GM23248 (cell line): ENCODE measurements at places on chromosomes 7 and 10.

DNA sequence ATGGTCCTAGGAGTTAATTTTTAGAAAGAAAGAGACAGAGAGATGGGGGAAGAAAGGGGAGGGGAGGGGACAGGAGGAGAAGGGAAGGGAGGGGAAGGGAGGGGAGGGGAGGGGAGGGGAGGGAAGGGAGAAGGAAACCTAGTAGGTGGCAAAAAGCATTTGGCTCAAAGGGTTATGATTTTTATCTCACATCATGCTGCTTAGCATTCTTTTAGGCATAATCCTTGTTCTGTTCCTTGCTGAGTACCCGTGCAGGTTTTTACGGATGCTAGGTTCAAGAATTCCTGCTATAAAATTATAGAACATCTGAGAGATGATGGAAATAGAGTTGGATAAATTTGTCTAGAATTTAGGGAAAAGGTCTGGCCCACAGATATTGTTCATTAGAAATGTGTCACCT is 132.4 kb upstream of the PRSS1 start:
- no peak for DNase-seq

DNA sequence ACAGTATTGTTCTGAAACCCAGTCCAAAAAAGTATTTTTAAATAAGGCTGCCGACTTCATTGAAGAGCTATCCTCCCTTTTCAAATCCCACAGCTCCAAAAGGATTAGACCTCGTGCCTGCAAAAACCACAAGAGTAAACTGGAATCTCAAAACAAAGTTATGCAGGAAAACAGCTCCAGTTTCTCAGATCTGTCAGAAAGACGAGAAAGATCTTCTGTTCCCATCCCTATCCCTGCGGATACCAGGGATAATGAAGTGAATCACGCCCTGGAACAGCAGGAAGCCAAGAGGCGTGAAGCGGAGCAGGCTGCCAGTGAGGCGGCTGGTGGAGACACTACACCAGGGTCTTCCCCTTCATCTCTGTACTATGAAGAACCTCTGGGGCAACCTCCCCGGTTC is 12.6 kb downstream of the MYPN start:
- no peak for DNase-seq

- no peak for DNase-seq
Observed at GRCh38 chr10:125127110-125127509, 33.3 kb downstream of the CTBP2 start.

GRCh38 chr10:10930979-10931743 is 86.5 kb upstream of the CELF2 start:
- DNase-seq, result no peak

DNA sequence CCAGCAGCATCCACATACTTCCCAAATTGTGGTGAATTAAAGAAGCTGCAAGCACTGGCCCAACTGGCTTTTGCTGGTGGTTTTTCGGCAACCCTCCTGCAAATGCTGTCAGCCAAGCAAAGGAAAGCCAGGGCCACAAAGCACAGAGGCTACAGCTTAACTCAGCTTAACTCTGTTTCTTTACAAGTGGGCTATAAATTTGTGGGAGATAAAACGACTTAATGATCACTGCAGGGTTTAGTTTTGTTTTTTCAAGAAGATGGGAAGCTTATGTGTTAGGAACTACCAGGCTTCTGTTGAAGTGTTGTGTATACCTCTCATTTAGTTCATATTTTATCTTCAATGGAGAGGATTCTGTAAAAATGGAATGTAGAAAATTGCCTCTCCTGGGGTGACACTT is 110.6 kb downstream of the TACC2 start:
- DNase-seq, result no peak

DNA sequence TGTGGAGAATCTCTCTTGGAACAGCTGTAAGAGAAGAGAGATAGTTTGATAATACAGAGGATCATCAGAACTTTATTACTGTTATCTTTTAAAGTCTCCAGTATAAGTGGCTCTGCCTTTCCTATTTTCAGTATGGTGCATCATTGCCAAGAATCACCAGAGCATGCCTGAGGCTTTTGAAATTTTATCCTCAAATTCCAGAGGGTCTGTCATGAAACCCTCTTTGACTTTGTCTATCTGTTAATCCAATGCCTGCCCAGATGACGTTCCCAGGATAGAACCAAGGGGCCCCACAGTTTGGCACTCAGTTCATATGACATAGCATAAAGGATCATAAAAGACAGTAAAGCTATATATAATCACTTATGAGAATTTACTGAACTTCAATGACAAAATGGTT is 35.3 kb upstream of the SEMA3C start:
- DNase-seq, result no peak

GRCh38 chr10:108612485-108612884 is 1310.8 kb downstream of the XPNPEP1 start:
- no peak for DNase-seq

- DNase-seq, result peak; percentile 47
Observed at GRCh38 chr7:100091411-100092181, 2.8 kb downstream of the COPS6 start.

- no peak for DNase-seq
Observed at GRCh38 chr7:101167645-101168411, 2.5 kb upstream of the VGF start.

DNA sequence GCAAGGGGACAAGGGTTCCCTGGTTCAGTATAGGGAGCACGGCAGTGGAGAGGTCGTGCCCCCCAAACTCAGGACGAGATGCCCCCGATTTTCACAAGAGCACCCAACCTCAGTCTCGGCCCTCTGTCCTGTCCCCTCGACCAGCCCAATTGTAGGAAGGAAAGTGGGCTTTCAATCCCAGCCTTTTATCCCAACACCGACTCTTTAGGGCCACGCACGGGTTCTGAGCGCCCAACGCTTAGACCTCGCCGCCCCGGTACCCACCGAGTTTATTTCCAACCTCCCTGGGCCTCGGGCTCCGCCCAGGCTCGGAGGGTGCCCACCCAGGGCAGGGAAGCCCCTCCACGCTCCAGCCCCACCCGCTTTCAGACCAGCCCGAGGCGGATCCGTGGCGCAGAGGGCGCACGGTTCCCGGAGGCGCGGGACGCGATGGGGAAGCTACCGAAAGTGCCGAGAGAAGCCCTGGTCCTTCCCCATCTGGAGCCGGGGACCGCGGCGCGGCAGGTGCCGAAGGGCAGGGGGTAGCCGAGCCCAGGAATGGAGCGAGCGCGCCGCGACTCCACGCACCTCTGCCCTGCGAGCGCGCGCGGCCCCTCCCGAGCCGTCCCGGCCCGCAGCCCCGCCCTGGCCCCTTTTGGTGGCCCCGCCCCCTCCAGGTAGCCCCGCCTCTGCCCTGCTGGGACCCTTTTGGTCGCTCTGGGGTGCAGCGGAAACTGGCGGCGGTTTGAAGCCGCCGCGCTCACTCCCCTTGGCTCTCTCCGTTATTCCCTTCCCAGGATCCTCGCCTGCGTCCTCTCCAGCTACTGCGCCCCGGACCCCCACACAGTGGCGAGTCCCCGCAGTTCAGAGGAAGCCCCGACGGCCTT is 20.4 kb downstream of the GRID2IP start:
- DNase-seq, result no peak

DNA sequence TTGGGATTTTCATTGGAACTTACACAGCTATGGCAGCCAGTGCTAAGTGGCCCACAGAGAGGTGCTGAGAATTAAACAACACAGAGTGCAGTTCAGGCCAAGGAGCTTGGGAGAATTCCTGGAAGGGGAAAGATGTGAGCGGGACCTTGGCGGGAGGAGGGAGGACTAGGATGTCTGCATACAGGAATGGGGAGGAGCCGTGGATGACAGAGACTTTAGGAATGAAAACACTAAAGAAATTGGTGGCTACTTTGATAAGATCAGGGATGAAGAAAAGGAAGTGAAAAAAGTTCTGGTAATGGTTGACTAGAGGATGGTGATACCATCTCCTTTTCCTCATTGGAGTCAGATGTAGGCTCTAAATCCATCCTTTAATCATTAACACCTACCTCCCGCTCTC is 234.2 kb upstream of the FZD8 start:
- DNase-seq, result peak; percentile 59

GRCh38 chr7:1758028-1758858 is 88.2 kb downstream of the ELFN1 start:
- peak; percentile 53 for DNase-seq

- peak; percentile 28 for DNase-seq
Observed at GRCh38 chr7:34928052-34928451, 109.2 kb downstream of the DPY19L1 start.

DNA sequence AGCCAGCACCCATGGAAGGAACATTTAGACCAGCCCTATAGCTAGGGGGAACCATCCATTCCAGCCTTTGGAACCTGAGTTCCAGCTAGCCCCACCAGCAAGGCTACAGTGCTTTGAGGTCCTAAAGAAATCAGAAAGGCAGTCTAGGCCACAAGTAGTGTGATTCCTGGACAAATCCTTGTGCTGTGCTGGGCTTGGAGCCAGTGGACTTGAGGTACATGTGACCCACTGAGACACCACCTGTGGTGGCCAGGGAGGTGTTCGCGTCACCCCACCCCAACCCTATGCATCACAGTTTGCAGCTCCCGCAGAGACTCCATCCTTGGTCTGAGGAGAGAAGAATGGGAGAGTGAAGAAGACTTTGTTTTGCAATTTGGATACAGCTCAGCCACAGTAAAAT is 31.8 kb downstream of the ZNF277 start:
- DNase-seq, result no peak

GRCh38 chr7:45183711-45184210 is 26.2 kb downstream of the RAMP3 start:
- no peak for DNase-seq

DNA sequence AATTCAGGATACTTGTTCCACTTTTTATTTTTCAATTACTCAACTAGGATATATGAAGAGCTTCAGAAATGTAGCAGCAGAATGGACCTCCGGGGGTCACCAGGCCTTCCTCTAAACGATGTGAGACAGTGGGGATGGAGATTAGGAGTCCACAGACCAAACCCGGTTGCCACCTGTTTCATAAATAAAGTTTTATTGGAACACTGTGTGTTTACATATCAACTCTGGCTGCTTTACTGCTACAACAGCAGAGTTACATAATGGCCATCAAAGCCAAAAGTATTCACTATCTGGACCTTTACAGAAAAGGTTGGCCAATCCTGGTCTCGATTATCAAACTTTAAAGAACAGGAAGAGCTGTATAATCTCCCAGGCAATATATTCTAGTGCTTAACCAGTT is 30.8 kb downstream of the RAPGEF5 start:
- no peak for DNase-seq

DNA sequence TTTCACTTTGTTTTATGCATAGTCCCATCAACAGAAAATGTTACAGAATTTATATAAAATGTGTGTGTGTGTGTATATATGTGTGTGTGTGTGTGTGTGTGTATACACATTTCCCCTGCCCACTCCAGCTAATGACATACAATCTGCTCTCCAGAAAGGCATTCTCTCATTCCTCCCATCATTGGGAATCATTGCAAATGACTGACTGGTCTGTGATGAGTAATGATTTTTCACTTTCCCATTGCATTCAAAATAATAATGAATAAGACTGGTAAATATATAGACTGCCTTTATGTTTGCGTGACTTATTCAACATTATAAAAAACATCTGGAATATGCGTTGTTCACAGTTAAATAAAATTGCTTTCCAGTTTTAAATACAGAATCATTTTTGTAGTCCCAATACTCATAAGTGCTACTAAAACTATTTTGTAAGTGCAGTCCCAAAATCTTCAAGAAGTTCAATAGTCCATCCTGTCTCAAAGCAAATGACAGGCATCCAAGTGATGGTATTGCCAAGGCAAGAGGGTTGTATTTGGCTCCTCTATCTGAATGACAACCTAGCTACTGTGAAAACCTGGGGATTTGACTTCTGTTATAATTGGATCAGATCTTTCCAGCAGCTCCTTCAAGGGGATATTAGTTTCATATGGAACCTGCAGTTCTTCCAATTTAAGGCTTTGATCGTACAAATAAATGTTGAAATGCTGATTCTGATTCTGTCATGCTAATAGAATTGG is 150.9 kb downstream of the POLR1F start:
- peak; percentile 10 for DNase-seq

GRCh38 chr7:24325708-24326107 is 41.7 kb downstream of the NPY start:
- DNase-seq, result no peak

DNA sequence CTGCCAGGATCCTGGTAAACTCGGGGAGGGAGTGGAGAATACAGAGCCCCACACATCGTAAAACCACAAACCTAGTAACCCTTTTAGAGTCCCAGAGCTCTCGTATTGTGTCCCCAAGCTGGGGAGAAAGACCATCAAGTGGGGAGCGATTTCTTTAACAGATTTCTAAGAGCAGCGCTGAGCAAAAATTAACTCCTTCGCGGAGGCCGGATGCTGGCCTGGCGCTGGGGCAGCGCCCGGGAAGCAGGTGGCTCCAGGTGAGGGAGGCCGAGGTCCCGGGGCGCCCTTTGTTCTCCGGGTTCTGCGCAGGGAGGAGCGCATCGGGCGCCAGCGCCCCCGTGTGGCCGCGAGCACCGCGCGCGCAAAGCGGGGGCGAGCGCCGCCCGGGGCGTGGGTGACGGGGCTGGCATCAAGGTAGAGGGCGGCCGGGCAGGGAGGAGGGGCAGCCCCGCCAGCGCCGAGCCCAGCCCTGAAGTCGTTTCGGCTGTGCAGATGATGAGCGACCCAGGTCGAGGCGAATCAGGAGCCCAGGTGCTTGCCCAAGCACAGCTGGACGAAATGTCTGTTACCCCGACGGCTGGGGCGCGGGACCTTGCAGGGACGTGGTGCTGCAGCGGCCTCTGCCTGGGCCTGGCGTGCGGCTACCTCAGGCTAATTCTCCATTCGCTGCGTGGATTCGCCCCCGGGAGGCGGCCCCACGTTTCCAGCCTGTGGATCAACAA is 10.4 kb upstream of the FGFR2 start:
- DNase-seq, result peak; percentile 53

- DNase-seq, result no peak
Observed at GRCh38 chr10:71099731-71100361, 112.5 kb upstream of the UNC5B start.

- no peak for DNase-seq
Observed at GRCh38 chr10:31116226-31116625, 84.6 kb upstream of the ZNF438 start.

- peak; percentile 2 for DNase-seq
Observed at GRCh38 chr10:67664942-67665341, 31.1 kb downstream of the CTNNA3 start.

GRCh38 chr7:101770466-101770865 is 47.0 kb upstream of the CUX1 start:
- no peak for DNase-seq

DNA sequence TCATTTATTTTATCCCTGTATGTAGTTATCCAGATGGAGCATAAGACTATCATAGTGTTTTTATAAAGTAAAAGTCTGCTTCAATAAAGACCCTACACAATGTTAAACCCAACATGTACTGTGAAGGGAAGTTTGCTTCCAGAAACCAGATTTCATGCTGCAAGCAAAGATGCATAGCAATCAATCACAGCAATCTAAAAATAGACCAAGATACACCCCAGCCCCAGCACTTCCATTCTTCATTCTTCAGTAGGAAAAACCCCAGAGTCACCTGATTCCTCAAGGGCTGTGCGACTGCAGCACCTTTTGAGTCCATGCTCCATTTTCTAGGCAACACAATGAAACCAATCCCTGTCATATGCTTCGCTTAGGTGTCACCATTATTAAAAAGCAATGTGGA is 66.9 kb upstream of the PDE1C start:
- DNase-seq, result no peak
